Effector memory CD4-positive, alpha-beta T cell (primary cell): ENCODE measurements at places on chromosomes 1 and 21.

DNA sequence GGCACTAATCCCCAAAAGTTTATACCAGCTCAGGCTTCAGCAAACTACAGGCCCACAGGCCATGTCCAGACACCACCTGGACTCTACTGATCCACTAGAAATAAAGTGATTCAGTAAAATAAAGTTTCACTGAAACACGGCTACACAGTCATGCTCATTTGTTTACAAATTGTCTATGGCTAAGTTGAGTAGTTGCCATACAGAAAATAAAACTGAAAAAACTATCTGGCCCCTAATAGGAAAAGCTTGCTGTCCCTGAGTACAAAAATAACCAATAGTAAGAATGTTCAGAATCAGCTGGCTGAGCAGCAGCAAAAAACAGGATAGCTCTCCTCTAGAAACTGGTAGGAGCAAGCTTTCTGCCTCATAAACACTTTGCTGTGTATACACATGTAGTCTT is 221.5 kb downstream of the RERE start:
- no peak for DNase-seq

GRCh38 chr1:230507666-230508402 is 81.7 kb upstream of the PGBD5 start:
- DNase-seq = no peak

DNA sequence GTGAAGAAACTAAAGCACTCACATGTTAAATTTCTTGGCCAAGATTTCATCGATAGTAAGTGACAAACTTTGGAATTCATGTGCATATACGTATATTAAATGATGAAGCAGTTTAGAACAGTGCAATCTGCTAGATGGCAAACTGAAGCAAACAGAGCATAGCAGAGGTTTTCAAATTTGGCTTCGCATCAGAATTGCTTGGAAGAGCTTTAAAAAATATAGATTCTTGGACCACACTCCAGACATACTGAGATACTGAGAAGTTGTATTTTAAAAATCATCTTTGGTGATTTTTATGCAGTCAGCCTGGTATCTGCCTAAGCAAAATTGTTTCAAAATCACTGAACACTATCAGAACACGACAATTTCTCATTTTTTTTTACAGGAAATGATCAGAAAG is 709.2 kb downstream of the PLA2G4A start:
- DNase-seq = no peak

DNA sequence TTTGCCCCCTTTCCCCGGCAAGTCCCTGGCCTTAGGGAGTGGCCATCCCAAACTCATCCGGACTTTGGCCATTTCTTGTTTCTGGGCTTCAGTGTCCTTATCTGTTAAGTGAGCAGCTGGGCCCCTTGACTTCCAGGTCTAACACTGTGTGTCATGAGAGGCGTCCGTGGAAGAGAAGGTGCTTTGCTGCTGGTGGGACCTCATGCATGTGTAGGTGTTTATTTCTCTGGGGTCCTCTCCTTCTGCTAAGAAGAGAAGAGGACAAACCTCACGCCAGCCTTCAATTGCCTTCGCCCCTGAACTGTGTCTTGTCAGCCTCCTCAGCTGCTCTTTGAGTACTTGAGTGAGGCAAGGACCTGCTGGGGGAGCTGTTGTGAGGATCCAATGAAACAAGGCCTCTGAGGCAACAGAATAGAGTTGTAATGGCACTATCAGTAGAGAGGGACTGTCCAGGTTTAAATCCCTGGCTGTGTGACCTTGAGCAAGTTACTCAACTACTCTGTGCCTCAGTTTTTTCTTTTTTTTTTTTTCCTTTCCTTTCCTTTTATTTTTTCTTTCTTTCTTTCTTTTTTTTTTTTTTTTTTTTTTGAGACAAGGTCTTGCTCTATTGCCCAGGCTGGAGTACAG is 72.5 kb downstream of the RUNX3 start:
- no peak for DNase-seq

DNA sequence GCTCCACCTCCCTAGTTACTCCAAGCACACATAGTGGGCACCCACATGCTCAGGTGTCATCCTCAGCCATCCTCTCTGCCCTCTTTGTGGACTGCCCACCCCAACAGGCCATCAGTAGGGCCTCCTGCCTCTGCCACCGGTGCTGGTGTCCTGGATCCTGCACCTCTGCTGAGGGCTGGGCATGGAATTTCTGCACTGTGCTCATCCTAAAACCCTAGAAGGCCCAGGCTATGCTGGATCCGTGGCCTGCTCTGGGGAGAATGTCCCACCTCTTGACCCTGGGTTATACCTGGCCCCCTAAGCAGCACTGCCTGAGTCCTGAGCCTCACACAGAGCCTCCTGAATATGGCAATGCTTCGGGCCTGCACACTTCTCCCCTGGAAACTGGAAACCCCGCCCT is 318.3 kb downstream of the MATN1 start:
- no peak for DNase-seq

DNA sequence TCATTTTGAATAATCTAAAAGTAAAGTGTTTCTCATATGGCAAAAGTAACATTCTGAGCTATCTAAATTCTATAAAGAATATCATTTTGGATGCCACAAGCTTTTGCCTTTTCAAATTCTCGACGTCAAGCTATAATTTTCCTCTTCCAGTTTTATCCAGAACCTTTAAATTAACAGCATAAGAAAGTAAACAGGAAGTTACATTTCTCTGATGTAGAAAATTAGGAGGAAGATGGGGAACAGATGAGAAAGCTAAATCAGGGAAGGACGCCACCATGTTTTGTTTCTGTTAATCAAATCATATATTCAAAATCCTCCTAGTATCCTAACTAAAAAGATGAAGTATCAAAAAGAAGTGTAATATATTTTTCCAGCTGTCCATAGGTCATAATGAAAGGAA is 8.8 kb upstream of the CAMSAP2 start:
- DNase-seq = no peak

GRCh38 chr1:204579681-204580080 is 63.5 kb downstream of the MDM4 start:
- no peak for DNase-seq

DNA sequence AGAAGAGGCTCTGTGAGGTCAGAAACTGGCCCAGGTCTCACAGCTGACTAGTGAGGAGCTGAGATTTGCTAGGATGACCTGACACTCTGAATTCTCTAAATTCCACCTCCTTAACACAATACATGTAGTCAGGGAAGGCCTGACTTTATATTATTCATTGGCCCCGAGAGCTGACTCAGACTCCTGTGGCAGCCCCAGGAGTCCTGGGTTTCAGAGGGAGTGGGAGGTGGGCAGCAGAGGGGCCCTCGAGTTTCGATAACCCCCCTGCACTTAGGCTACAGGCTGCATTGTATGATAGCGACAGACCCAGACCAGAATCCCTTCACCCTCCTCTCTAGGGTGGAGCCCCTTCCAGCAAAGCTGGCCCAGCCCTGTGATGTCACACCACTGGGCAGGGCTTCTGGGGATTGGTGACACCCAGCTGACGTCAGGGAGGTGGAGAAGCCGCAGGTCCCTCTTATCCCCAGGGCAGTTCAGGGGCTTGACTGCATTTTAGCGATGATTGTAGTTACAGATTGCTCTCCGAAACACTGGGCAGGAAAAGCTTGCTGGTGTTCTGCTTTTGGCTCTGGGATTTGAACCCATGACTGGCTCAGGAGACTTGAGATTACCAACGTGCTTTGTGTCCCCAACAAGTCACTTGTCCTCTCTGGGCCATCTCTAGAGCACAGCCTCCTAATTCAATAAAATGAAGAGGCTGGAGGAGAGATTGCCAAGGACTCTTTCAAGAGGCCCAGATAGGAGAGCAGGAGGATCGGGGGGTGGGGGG is 17.0 kb upstream of the GPR37L1 start:
- DNase-seq = no peak

DNA sequence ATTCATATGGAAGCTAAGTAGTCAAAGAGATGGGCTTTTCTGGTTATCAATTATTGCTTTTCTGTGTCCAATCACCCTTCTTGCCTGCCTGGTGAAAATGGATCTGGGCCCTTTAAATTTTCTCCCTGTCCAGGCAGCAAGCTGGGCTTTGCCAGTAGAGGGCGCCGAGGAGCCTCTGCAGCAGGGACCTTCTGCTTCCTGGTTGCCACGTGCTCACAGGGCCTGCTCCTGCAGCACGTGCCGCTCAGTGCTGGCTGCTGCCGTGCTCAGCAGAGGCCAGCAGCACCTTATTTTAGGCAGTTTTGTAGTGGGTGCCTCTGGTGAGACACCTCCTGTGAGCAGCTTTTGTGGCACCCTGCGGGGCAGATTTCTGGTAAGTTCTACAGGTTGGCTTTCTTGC is 4.0 kb downstream of the ACTL8 start:
- no peak for DNase-seq

DNA sequence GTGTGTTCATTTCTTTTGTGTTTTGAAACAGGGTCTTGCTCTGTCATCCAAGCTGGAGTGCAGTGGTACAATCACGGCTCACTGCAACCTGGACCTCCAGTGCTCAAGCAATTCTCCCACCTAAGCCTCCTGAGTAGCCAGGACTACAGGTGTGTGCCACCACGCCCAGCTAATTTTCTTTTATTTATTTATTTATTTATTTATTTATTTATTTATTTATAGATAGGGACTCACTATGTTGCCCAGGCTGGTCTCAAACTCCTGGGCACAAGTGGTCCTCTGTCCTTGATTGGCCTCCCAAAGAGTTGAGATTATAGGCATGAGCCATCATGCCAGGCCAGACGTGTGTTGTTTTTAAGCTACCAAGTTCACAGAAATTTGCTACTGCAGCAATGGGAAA is 43.8 kb upstream of the TLR5 start:
- no peak for DNase-seq

DNA sequence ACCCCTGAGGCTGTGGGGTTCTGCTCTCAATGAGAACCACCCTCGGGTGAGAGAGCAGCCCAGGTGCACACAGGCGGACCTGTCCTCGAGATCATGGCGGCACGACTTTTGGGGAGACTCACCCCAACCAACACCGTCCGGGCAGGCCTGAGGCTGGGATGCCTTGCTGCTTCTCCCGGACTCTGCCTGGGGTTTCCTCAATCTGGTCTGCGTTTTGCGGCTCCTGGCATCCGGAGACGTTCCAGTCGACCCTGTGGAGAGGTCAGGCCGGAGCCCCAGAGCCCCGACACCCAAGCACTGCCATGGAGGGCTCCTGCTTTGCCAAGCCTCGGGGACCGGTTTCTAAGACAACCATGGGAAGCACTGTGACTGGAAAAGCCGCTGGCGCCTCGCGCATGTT is 3879.7 kb downstream of the SRGAP2C start:
- DNase-seq = no peak
